ENCODE measurements at places on chromosomes 7 and 10.
A peak's percentile ranks its signal among the peaks of the same experiment; 100 is the strongest.

DNA sequence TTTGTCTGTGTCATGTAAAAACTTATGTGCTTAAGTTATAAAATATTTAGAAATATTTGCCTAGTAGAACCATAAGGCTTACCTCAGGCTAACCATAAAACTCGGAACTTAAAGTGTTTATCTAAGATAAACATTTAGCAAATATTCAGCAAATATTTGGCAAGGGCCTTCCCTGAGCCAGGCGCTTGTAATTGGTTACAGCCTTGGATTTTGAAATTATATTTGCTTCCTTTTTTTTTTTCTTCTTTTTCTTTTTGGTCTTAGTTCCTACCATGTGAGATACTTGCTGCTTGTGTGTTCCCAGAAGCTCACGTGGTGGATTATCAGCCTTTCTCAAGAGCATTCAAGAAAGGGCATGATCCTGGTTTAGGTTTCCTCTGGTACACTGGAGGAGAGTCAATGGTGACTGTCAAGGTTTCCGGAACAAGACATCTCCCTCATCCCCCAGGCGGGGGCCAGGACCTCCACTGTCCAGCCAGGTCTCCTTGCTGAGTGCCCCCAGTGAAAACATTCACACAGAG is 5.2 kb upstream of the BRI3 start:
- no peak for DNase-seq

DNA sequence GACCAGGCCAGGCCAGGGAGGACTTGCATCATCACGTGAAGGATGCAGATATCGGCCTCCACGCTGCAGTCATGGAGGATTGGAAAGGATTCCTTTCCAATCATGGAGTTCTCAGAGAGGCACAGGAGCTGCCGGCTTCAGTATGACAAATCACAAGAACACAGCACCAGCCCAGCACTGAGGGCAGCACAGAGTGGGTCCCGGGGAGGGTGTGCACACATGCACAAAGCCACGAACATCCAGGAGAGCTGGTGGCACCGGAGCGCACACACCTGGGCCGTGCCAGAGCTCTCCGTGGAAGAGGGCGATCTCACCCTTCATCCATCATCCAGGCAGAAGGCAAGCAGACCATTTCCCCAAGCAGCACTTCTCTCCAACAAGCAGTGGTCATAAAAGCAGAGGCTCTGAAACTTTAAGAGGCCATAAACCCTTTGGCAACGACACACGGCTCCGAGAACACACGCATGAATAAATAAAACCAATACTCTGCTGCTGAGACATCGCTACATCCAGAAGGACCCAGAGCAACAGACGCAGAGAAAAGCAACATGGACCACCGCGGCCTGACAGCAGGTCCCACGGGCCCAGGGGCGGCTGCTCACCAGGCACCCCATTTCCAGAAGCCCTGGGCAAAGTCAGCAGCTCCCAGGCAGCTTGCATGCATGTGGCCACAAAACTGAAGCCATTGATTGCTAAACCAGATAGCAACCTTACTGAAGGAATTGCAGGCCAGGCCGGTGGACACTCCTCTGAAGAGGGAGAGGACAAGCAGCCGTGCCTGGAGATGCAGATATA is 180.8 kb downstream of the USP6NL start:
- no peak for DNase-seq

- peak; percentile 16 for DNase-seq
These were observed 14.2 kb downstream of the MTURN start for GRCh38 chr7:30148951-30149459.

DNA sequence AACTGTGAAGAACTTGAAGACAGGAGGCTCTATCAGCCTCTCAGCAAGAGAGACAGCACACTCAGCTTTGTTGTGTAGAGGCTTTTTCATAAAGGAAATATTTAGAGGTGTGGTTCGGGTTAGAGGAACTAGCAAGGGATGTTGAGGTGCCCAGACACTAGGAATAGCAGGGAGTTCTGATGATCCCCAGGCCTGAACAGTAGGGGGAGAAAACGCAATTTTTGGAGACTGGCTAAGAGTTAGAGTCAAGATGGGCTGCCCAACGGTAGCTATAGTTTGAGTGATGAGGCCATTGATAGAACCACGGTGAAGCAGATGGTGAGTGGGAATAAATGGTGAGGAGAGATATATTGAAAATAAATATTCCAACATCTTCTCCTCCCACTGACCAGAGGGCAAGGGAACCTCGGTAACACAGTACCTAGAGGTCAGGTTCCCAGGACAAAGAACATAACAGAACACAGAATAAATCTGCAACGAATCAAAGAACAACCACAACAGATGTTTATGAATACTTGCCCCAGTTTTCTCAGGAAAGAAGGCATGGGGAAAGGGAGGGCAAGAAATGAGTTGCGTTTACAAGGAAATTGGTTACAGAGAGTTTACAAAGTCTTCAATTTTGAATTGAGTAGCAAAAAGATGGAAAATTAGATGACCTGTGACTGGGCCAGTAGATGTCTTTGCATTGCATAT is 24.2 kb upstream of the BPGM start:
- DNase-seq = no peak

DNA sequence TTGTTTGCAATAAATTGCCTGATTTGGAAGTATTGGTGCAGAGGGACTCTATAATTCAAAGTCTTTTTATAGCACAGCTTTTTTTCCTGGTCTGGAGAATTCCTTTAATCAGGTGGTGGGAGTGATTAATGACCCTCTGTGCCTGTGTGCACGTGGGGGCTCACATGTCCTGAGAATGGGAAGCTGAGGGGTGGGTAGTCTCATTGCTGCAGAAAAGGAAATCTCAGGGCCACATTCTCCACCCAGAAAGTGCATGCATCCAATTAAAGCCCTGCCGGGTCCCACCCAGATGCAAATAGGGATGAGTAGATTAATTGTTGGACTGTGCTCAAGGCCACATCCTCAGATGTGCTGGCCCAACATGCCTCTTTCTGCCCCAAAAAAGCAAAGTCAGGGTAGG is 324.7 kb downstream of the CXCL12 start:
- DNase-seq = no peak

DNA sequence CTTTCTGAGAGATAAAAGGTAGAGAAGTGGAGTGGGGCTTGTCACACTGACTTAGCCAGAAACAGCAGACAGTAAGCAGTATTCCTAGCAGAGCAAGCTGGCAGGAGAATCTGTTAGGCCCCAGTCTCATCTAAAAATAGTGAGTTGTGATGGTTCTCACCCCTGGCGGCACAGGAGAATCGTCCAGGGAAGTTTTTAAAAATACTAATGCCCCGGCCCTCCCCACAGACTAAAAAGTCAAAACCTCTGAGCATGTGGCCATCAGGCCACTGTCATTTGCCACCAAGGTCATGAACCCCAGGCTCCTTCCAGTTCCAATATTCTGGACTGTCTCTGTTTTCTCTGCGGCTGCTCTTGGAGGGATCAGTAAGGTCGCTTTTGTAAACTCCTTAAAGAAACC is 34.0 kb downstream of the LYZL1 start:
- no peak for DNase-seq

- no peak for DNase-seq
These were observed 227.8 kb upstream of the GRB10 start for GRCh38 chr7:51010534-51010933.

GRCh38 chr7:140889645-140890044 is 35.1 kb downstream of the BRAF start:
- no peak for DNase-seq

- DNase-seq = no peak
These were observed 173.1 kb downstream of the KIAA1217 start for GRCh38 chr10:24382045-24382444.

DNA sequence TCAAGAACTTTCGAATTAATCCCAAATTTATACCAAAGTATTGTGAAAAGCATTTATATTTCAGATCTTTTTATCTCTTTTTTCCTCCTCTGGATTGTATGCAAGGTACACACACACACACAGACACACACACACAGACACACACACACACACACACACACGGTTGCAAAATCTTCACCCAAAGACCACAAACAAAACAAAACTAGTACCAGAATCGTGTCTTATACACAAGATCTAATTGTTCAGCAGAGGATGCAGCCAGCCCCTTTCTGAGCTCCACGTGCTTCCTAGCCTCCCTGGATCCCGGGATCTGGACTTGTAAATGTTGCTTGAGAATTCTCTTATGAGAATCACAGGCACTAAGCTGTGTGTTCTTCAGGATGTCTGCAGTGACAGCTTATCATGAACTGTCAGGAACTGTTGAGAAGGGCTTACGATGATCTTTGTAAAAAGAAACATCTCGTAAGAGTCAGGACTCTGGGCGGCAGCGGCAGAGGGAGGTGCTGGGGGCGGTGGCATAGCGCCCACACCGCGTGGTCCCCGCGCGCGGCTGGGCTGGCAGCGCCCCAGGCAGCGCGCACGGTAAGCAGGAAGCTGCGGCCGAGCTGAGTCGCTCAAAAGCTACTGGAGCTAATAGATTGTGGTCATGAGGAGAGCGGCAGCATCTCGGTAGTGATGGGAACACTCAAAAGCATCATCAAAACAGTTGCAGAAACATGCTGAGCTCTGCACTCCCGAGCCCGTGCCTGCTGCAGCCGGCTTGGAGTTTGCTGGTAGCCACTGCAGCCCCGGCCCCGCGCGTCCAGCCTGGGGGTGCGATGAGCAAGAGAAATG is 277.6 kb downstream of the GATA3 start:
- peak; percentile 22 for DNase-seq

- no peak for DNase-seq
These were observed 14.5 kb downstream of the ANKIB1 start for GRCh38 chr7:92260248-92260781.

DNA sequence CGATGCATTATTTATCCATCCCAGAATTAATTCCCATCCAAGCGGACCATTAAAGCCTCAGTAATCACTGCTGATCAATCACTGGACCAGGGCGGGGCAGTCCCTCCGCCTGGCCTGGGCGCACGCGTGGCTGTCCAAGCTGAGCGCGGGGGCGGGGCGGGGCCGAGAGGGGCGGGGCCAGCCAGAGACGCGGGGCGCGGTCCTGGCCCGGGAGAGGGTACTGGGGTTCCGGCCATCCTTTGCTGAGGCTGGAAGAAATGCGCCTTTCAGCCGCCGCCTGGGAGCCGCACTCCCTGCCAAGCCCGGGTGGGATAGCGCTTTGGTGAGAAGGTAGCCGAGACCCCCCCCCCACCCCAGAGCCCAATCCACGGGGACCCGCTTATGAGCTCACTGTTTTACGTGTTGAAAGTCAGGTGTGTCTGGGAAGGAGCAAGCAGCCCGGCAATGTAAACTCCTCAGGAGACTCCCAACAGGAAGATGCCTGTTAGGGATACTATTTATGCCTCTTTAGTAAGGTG is at the start of gene ARHGAP22:
ARHGAP22 (minus strand) TSS at position 83 of the 518 bp plus-strand sequence. CDS start 277 bp downstream, outside the sequence.
- no peak for DNase-seq

DNA sequence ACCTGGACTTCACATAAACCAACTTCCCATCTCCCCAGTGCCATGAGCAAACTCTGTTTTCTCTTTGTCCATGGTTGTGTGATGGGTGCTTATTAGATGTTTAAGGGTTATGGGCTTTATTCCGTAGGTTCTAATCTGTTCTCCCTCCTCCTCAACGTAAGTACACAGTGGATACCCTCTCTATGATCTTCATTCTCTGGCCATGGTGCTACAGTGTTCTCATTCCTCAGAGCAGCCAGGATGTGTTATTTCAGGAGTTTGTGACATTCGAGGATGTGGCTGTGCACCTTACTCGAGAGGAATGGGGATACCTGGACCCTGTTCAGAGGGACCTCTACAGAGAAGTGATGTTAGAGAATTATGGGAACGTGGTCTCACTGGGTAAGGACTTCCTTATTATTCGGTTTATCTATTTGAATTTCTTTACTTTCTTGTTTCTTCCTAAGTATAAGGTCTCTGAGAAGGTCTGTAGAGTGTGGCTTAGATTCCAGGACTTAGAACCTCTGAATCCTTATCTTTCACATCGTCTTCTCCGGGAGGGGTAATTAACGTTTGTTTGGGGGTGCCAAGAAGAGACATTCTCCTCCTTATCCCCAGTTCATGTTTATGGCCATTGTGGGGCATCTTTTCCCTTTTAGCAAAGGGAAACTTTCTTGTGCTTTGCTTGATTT is 3.8 kb downstream of the ZNF655 start:
- DNase-seq = no peak

DNA sequence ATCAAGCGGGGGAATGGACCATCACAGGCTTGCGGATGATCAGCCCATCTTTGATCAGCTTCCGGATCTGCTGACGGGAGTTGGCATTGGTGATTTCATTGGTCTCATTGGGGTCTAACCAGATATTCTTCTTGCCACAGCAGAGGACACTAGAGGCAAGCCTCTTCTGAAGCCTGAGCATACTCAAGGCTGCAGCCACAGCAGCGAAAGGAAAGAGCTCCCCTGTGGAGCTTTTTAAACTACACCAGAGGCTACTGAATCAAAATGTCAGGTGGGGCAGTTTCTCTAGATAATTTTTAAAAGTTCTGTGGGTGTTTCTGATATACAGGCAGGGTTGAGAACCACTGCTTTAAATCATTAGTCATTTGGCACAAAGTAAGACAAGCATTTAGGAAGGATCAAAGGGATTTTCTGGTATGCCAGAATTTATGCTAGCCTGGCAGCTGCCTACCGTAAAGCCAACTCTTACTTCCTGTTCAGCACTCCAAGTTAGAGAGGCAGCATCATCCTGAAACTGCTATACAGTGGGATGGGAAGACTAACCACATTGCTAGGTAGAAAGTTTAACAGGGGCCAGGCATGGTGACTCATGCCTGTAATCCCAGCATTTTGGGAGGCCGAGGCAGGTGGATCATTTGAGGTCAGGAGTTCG is 7.0 kb downstream of the NAPEPLD start:
- DNase-seq = no peak

- DNase-seq = no peak
These were observed 5.6 kb downstream of the DOCK1 start for GRCh38 chr10:126910798-126911197.

- no peak for DNase-seq
These were observed 22.8 kb upstream of the FOXL3 start for GRCh38 chr7:266851-267840.

DNA sequence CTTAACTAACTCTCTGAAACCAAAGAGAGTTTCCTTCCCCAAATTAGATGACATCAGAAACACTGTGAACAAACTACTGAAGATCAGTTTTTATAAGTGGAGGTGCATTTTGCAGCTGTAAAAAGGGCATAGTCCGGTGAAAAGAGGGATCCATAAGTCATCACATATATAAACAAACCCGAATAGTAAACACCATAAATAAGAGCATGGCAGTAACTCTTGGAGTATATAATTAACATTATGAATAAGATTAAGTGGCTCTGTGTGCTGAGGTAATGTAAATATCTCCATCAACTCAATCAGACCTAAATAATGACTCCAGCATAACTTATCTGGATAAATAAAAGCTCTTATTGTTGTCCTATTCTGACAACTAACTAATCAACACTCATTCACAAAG is 43.0 kb upstream of the SHTN1 start:
- no peak for DNase-seq

All from activated naive CD4-positive, alpha-beta T cell (primary cell).